ENCODE measurements at places on chromosomes 2 and 18.

GRCh38 chr2:158664987-158665386 lies 130.1 kb upstream of the DAPL1 start:
- DNase-seq, result no peak

DNA sequence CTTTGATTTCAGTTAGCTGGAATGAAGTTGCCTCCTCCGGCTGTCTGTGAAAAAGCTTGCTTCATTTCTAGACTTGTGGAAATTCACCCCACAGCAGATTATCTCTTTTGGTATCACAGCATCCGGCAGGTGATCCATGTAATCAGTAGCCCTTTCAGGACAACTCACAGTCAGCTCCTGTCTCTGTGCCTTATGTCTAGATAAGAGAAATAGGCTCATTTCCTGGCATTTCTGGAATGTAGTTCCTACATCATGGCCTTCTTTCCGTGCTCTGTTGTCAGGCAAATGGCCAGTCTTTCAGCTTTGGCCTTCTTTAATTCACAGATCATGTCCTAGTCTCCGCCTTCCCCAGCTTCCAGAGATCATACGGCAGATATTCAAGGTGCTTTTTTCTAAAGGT lies 455.4 kb downstream of the NUP35 start:
- no peak for DNase-seq

- DNase-seq, result no peak
Observed at GRCh38 chr2:17815468-17816184, 634 bp upstream of the MSGN1 start.

GRCh38 chr2:231257763-231258162 lies 59.3 kb downstream of the ARMC9 start:
- DNase-seq, result no peak

DNA sequence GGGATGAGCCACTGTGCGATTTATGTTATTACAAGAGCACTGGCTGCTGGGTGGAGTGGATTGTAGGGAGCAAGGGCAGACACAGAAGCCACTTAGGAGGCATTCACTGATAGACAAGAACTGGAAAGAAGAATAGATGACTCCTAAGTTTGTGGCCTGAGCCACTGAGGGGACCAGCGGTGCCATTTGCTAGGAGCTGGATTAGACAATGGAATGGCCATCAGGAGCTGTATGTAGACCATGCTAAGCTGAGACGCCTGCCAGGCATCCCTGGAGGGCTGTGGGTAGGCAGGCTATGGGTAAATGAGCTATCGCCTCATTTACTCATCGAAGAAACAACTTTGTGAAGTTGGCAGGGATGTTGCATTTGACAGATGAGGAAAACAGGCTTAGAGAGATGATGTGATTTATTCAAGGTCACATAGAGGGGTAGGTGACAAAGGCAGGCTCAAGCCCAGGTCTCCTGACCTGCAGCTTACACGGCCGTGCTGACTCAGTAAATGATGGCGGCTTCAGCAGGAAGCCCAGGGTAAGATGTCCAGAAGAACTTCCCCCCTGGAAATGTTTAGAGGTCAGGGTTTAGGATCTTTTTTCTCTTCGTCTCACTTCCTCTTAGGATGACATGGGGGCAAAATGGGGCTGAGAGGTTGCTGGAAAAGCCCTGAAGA lies 2.8 kb downstream of the MFSD2B start:
- DNase-seq, result no peak

- no peak for DNase-seq
Observed at GRCh38 chr2:23379220-23379695, 5.7 kb upstream of the KLHL29 start.

DNA sequence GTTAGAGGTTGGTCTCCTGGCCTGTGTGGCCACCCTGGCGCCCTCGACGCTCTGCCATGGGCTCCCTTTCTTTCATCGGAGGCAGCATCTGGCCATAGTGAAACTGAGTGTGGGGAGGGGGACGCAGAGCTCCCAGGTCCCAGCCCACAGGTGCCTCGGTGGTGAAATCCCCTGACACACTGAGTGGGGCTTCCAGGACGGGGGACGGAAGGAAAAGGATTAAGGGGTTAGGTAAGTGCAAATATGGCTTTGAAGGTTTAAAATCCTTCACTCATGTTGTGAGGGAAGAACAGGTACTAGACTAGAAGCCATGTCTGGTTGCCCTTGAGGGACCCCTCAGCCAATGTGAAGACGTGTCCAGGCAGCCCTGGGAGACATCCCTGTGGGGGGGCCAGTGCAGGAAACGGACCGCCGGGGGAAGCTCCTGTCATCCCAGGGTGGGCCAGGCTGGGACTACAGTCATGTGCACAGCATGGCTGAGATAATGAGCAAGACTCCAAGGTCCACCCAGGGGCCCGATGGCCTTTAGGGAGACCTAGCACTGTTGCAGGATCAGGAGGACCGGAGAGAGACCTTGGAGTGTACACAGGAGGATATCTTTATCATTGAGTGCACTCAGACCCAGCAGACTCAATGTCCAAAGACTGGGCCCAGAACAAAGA lies 36.3 kb downstream of the RTP5 start:
- no peak for DNase-seq

DNA sequence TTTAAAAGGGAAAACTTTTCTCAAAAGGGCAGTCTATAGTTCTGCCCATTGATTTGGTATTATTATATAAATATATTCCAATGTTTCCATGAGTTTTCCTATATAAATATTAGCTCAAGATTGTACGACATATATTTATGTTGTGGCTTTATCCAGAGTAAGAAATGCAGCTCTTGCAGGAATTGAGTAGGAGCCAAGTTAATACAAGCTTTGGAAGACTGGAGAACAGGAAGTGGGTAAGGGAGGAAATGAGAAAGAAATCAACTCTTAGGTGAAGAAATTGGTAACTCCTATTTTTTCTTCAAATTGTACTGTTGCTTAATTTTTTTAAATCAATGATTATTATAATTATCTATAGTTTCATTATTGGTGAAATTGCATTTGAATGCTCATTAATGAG lies 105.4 kb upstream of the FAM117B start:
- no peak for DNase-seq

DNA sequence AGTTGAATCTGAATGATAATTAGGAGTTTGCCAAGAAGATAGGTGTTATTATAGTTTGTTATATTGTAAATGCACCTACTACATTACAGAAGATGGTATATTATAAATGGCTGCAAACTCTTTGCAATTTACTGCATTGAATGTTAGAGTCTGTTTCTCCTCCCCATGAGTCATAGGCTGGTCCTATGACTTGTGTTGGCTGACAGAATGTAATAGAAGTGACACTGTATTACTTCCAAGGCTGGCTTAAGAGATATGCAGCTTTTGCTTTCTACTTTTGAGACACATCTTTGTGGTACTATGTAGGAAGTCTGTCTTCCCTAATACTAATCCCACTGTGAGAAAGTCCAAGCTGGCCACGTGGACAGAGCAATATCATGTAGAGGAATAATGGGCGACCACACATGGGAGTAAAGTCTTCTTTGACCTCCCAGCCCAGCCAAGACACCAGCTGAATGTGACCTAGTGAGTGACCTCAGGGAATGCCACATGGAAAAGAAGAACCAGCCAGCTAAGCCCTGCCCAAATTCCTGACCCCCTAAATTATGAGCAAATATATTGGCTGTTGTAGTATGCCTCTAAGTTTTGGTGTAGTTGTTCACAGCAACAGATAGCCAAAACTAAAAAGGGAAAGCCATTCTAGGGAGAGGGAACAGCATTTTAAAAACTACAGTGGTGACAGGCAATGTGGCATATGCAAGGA lies 6.8 kb upstream of the DDX1 start:
- no peak for DNase-seq

DNA sequence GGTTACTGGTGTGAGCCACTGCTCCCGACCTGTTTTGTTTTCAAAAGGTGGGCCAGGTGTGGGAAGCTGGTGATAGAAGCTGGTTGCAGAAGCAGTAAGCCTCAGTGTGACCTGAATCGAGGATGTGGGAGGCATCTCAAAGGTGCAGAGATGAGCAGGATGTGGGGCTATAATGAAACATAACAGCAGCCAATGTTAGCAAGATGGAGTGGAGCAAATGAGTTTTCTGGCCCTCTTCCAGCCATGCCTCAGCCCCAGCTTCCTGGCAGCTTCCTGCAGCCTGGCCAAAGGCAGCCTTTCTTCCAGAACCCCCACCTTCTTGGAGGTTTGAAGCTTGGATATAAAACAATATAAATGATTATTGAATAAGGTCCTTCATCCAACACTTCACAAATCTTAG lies 184.8 kb downstream of the NCK2 start:
- no peak for DNase-seq

DNA sequence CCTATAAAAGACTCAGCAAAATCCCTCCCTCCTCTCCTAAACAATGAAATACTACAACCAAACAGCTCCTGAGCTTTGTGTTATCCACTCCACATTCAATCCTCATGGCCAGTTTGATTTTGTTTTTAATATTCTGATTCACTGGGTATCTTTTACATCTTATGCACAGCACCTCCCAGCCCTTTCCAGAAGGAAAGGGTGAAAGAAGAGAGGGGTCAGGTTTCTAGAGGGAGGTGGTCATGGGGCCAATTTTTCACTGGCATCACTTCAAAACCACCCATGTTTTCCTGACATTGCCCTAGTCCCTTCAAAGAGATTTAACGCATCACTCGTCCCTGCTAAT lies 315.6 kb downstream of the LPIN1 start:
- no peak for DNase-seq

GRCh38 chr2:196336715-196337114 lies 165.3 kb upstream of the STK17B start:
- no peak for DNase-seq

GRCh38 chr2:118148809-118149208 lies 60.5 kb downstream of the INSIG2 start:
- DNase-seq, result no peak

GRCh38 chr18:48020337-48021250 lies 90.1 kb upstream of the SMAD2 start:
- DNase-seq, result no peak

- no peak for DNase-seq
Observed at GRCh38 chr18:73201940-73202339, 334.2 kb upstream of the NETO1 start.

DNA sequence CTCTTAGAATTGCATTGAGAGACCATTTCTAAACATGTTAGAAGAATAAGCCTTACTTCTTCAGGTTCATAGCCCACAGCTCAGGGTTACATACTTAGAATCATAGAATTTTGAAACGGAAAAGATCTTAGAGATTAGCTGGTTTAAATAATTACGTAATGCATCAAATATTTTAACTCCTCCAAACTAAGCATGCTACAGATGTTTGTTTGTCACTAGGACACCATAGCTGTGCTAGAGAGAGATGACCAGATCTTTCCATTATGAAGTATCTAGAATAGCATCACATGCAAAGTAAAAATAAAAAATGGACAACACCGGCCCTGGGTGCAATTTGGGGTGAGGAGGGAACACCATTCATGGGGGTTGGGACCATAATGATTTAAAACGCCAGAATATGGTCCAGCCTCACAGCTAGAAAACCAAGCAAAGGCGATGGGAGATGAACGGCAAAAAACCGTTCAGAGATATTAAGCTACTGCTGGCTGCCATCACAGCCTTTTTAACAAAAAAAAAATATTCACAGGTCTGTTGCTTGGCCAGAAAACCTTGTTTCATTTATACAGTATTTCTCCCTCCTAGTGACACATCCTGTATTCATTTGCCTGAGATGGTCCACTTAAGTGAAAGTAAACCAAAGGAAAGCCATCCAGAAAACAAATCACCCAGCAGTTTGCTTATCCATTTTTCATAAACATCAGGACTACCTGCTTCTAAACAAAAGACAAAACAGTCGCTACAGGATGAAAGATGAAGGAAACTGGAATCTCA lies 94.2 kb downstream of the EPHA4 start:
- DNase-seq, result no peak

- peak; percentile 30 for DNase-seq
Observed at GRCh38 chr2:26540961-26541360, 63.0 kb upstream of the OTOF start.

DNA sequence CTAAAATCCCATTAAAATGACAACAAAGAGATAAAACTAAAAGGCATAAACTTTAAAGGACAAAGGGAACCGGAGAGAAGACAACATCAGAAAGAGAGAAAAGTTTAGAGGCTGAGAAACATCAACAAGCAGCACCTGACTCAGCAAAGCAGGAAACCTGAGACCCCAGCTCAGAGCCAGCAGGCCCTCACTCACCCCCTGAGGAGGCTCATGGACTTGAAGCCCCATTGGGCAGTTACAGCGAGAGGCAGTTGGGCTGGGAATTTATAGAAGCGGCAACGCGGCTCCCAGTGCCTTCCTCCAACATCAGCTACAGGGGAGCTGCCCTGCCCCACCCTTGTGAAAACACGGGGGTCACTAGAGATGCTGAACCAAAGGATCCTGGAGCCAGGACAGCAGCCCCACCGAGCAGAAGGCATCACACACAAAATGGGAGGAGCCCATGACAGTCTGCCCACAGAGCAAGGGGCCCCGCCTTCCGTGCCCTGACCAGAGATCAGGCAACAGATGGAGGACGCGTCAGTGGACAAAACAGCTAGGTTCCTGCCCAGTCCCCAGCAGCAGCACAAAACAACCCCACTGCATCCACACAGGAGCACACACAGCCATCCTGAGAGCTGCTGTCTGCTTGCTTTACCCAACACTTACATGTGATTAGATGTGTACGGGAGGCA lies 52.7 kb downstream of the CMPK2 start:
- no peak for DNase-seq

- peak; percentile 27 for DNase-seq
Observed at GRCh38 chr2:85680707-85681371, 12.8 kb upstream of the SFTPB start.

GRCh38 chr2:202609381-202610145 lies 25.2 kb upstream of the FAM117B start:
- no peak for DNase-seq

GRCh38 chr2:38466409-38466808 lies 89.3 kb upstream of the ATL2 start:
- DNase-seq, result no peak

- DNase-seq, result peak; percentile 9
Observed at GRCh38 chr18:4134700-4135099, 320.4 kb downstream of the DLGAP1 start.

GRCh38 chr2:187477051-187477450 lies 29.0 kb upstream of the CALCRL start:
- no peak for DNase-seq

DNA sequence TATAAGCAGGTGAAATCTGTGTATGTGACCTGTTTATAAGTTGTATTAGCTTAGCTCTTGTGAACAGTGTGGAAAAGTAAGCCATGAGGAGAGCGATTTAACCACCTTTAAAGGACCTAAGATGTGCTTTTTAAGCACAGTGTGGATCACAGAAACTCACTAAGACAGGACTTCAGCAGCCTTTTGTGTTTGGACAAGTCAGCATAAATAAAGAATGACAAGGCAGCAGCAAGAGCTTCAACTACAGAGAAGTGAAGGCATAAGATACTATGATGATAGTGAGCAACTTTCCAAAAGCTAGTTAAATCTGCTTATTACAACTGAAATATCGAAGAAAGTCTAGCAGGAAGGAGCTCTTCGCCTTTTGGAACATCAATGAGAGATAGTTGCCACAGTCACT lies 8.9 kb downstream of the HNRNPA3 start:
- DNase-seq, result no peak

Data from NCI-H2081 (cell line).